ENCODE measurements at places on chromosomes 1 and 21. TPM values are rescaled to one million over a fixed set of nuclear protein-coding genes. Genes with fewer than 3 reads are reported as not detected.

- H3K27me3 ChIP-seq = no peaks in the 10 kb centered on the region
- H3K36me3 ChIP-seq = peaks cover 100% of the 10 kb centered on the region
- H3K4me3 ChIP-seq = no peak overlapping the region
- no peak for DNase-seq
- no peak overlapping the region for H3K27ac ChIP-seq
Observed at GRCh38 chr1:41006942-41007865, 14.3 kb downstream of the SLFNL1 start.

Gene TTLL10
- not detected for polyA plus RNA-seq

DNA sequence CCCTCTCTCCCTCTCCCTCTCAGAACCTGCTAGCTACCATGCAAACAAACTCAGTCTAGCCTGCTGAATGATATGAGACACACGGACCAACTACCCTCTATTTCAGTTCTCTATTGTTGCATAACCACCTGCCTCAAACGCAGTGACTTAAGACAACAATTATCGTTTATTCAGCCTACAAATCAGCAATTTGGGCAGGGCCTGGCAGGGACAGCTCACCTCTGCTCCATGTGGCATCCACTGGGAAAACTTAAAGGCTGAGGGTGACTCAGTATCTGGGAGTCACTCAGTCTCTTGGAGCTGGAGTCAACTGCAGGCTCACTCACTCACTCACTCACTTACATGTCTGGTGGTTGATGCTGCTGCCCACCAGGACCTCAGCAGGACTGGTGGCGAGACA lies 121.3 kb downstream of the SEC16B start:
- no peaks in the 10 kb centered on the region for H3K36me3 ChIP-seq
- DNase-seq = no peak
- no peak overlapping the region for H3K27ac ChIP-seq

DNA sequence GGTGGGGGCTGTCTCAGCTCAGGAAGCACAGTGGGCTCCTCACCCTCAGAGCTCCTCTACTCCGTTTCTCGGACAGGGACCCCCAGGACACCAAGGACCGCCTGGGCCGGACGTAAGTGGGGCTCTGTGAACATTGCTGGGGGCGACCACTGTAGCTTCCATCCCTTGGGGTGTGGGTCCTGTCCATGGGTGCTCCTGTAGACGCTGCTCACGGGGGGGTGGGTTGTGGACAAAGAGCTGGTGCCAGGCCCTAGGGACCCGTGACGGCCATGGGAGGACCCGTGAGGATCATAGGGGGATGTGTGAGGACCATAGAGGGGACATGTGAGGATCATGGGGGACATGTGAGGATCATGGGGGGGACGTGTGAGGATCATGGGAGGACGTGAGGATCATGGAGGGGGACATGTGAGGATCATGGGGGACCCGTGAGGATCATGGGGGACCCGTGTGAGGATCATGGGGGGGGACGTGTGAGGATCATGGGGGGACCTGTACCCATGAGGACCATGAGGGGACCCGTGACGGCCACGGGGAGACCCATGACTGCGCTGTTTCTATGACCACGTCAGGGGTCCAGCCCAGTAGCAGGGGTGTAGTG lies 18.1 kb downstream of the COL6A1 start:
- DNase-seq = no peak
- H3K27ac ChIP-seq = no peak overlapping the region
- H3K27me3 ChIP-seq = no peaks in the 10 kb centered on the region
- no peak overlapping the region for H3K4me3 ChIP-seq
- no peaks in the 10 kb centered on the region for H3K36me3 ChIP-seq

DNA sequence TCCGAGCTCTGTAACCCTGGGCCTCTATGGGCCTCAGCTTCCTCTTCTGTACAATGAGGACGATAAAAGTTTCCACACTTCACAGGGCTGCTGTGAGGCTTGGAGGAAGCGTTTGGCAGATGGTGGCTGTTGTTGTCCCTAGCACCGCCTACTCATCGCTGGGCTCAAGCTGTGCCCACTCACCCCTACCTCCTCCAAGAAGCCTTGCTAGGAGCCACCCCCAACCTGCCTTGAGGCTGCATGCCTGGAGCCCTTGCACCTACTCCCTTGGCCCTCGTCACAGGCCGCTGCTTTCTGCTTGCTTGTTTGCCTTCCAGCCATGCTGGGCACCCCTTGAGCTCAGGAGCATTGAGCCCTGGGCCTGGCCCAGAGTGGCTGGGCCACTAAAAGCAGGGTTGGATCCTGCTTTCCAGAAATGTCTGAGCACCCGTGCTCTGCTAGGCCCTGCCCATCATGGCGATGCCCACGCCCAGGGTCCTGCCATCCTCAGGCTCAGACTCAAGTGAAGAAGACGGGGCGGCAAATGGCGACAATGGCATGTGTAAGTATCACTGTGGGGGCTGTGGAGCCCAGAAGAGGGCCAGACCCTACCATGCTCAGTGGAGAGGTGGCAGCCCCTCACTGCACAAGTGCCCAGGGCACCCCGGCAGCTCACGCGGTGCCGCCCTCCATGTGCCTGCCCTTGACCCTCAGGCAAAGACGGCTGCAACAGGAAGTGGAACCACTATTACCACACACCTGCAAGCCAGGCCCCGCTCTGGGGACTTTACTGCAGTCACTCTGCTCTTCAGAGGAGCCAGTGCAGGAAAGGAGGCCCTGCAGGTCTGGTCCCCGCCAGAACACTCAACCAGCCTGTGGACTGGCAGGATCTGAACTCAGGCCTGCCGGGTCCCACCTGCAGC lies 9.5 kb downstream of the SH3BGRL3 start:
- H3K4me1 ChIP-seq = peaks cover 88% of the 10 kb centered on the region
- peak; percentile 96 for DNase-seq
- H3K36me3 ChIP-seq = no peaks in the 10 kb centered on the region
- H3K27ac ChIP-seq = peak overlapping the region; percentile 87
- no peaks in the 10 kb centered on the region for H3K27me3 ChIP-seq

Measured in spleen (tissue), 13 donors.